Breast epithelium (tissue), 4 donors: ENCODE measurements at places on chromosomes 6 and 20.

GRCh38 chr20:20231528-20232298, 136.2 kb upstream of the INSM1 start:
- DNase-seq, result no peak

DNA sequence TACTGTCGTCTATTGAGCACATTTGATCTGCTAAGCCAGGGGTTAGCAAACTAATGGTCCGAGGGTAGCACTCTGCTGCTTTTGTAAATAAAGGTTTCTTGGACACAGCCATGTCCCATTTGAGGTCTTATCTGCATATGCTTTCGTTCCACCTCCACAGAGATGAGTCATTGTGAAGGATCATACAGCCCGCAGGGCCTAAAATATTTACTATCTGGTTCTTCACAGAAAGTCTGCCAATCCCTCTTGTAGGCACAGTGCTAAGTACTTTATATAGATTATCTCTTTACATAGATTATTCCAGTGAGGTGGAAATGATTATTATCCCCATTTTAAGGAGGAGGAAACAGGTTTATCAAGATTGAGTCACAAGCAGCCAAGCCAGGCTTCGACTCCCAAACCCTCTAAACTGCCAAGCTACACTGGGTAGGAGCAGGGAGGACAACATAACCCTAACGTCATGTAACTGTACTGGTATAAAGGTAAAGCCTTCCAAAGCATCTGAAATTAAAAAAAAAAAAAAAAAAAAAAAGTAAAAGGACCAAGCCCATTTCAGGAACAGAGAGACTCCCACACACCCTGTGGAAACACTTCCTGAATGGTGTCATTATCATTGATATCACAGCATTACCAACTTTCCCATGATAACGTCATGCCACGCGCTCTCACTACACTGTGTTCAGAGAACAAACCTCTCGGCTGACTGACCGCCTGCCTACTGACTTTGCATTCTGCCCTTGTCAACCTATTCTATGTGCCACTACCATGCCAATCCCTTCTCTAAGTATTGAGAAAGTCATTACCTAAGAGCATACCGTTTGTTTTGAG, 101.0 kb downstream of the KIF16B start:
- no peak for DNase-seq

DNA sequence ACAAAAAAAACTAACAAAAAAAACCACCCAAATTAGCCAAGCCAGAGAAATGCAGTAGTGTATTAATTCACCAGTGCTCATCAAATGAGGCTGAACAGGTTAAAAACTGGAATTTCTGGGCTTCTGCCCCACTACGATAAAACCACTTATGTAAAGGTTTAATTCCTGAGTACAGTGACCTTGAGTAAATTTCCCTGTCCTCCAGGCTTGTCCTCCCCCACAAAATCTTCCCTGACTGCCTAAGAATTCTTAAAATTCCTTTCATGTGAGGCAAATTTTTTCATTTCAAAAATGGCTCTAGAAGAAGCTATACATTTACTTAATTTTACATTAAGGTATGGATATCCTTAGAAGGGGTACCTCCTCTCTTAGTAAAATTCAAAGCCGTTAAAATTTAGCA, 80.1 kb upstream of the ID4 start:
- DNase-seq, result no peak

DNA sequence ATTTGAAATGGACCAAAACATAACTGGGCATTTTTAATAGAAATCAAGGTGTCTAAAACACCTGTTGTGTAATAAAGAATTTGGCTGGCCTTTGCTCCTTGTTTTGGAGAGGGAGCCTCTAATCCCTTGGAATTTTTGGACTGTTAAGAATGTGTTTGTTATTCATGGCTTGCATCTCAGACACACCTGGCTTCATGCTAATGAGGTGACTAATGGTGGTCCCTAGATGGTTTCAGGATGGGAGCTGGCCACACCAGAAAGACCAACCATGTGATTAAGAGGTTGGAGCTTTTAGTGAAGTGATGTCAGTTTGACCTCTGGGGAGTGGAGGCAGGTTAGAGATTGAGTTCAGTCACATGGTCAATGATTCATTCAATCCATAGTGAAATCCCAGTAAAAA, 328.4 kb downstream of the DHX35 start:
- DNase-seq, result no peak

DNA sequence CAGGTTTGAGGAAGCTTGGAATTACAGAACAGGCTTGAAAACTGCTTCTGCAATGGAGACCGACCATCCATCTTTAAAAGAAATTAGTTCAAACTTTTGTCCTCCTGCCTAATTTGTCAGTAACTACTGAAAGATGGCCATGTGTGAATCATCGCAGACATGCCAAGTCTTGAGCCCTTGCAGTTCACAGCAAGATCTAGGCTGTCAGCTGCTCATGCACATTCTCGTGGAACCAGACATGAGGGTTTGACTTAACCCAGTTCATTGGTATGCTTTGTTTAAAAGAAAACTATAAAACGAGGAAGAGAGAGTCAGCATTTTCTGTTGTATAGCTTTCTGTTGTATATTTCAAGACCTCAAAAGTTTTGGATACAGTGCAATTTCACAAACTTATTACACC, 74.0 kb upstream of the SAMD5 start:
- DNase-seq, result no peak

- DNase-seq, result no peak
Measured at GRCh38 chr6:101883505-101883904, 490.0 kb downstream of the GRIK2 start.

DNA sequence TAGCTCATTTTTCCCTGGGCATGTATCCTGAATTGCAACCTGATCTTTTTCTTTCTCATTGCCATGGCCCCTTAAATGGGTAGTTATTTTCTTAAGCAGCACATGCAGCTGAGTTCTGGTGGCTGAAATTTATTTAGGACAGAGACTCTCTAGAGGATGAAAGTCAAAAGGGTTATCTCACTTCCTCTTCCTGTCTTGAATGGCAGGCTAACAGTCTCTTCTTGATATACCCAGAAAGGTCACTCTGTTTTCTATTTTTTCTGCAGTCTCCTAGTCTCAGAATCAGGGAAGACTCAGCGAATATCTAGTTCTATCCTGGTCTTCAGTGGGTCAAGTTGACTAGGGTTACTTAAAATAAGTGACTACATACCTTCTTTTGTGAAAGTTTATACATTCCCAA, 243.3 kb downstream of the EPHA7 start:
- no peak for DNase-seq

GRCh38 chr6:52568320-52568719, 8.5 kb downstream of the TRAM2 start:
- no peak for DNase-seq

GRCh38 chr20:8505476-8506200, 373.6 kb downstream of the PLCB1 start:
- DNase-seq, result no peak
